ENCODE measurements at places on chromosomes 7 and 10. TPM values are rescaled to one million over a fixed set of nuclear protein-coding genes. Genes with fewer than 3 reads are reported as not detected.

Gene STAG3
- total RNA-seq = 0.61 TPM

Gene CYP26C1
- total RNA-seq = not detected

Gene LFNG
- 9.9 TPM for total RNA-seq

Gene DEPP1
- total RNA-seq = 76.5 TPM

Gene KNDC1
- total RNA-seq = 0.05 TPM

Gene AQP1
- total RNA-seq = 113 TPM

Gene IQUB
- 0.47 TPM for total RNA-seq

Gene GJD4
- total RNA-seq = not detected

Gene STEAP1
- 0.63 TPM for total RNA-seq

Gene CH25H
- 0.35 TPM for total RNA-seq

Gene INTS1
- total RNA-seq = 65.5 TPM

Gene CYP2C19
- not detected for total RNA-seq

Gene GSDME
- 3.6 TPM for total RNA-seq

Gene CYP2C18
- total RNA-seq = not detected

Gene CFTR
- 0.27 TPM for total RNA-seq

Gene TRDMT1
- total RNA-seq = 2.7 TPM

Gene CDK1
- 0.87 TPM for total RNA-seq

Gene MEST
- total RNA-seq = 5.3 TPM
